ENCODE measurements at places on chromosomes 1 and 21. TPM values are rescaled to one million over a fixed set of nuclear protein-coding genes. Genes with fewer than 3 reads are reported as not detected.

IQCC gene
- 4.7 TPM for total RNA-seq

DNA sequence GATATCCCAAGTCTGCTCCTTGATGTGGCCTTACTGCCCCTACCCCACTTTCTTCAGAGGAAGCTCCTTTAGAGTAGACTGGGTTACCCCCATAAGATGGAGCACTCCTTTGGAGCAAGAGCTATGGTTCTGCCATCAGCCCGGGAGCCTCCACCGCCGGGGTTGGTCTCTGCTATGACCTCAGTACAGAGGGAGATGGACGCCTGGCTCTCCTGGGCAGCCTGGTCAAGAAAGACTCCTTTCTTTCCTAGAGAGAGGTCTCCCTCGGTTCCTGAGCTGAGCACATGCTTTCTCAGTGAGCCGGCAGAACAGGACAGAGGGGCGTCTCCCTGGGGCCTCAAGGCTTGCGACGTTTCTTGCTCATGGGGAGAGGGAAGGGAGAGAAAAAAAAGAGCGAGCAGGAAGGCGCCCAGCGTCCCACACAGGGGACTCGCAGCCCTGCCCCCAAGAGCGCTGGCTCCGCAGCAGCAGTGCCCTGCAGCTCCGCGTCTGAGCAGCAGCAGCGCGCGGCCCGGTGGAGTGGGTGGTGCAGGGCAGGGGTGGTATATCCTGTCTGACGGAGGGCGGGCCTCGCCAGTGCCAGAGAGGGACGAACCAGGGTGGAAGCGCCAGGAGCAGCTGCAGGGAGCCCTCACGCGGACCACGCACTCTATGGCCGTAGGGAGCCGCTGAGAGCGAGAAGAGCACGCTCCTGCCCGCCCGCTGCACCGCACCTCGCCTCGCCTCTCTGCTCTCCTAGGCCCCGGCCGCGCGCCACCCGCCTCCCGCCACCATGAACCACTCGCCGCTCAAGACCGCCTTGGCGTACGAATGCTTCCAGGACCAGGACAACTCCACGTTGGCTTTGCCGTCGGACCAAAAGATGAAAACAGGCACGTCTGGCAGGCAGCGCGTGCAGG, at the start of gene PKP1:
Gene PKP1 (plus strand): TSS at position 576 of the 899 bp plus-strand sequence. CDS start 197 bp downstream, at position 773.
- H3K27ac ChIP-seq = no peak within 1 kb of the TSS
- H3K36me3 ChIP-seq = no peaks in the 10 kb centered on the region
- no peak for DNase-seq

DNA sequence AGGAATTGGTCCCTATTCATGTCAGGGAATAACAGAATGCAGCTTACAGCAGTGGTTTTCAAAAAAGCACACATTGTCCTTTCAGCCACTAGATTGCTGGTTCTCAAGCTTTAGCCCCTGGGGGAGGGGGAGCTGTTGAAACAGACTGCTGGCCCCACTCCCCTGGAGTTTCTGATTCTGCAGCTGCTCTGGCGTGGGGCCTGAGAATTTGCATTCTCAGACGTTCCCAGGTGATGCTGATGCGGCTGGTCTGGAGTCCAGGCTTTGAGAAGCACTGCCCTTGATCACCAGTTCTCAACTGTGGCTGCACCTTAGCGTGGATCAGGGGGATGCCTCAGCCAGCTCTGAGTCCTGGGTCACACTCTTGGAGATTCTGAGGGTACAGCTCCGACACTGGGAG, 62.7 kb upstream of the LAPTM5 start:
- H3K27ac ChIP-seq = no peak overlapping the region
- DNase-seq = no peak
- peaks cover 15% of the 10 kb centered on the region for H3K27me3 ChIP-seq
- peaks cover 17% of the 10 kb centered on the region for H3K4me1 ChIP-seq
- H3K36me3 ChIP-seq = no peaks in the 10 kb centered on the region
- no peak overlapping the region for H3K4me3 ChIP-seq

- no peaks in the 10 kb centered on the region for H3K27me3 ChIP-seq
- peaks cover 29% of the 10 kb centered on the region for H3K36me3 ChIP-seq
- DNase-seq = no peak
- H3K27ac ChIP-seq = no peak overlapping the region
- H3K4me1 ChIP-seq = peaks cover 36% of the 10 kb centered on the region
- H3K4me3 ChIP-seq = peak overlapping the region; percentile 95
Observed at GRCh38 chr1:204409123-204409522, 2.5 kb downstream of the PPP1R15B start.

GRCh38 chr21:18294100-18294499, 49.5 kb downstream of the CHODL start:
- H3K27ac ChIP-seq = no peak overlapping the region
- no peaks in the 10 kb centered on the region for H3K4me1 ChIP-seq
- no peaks in the 10 kb centered on the region for H3K27me3 ChIP-seq
- no peaks in the 10 kb centered on the region for H3K36me3 ChIP-seq
- no peak overlapping the region for H3K4me3 ChIP-seq

OR2T29 gene
- not detected for total RNA-seq

- H3K36me3 ChIP-seq = no peaks in the 10 kb centered on the region
- DNase-seq = no peak
- peaks cover 11% of the 10 kb centered on the region for H3K27me3 ChIP-seq
- no peak overlapping the region for H3K27ac ChIP-seq
- H3K4me1 ChIP-seq = no peaks in the 10 kb centered on the region
Observed at GRCh38 chr1:183363972-183364371, 54.2 kb downstream of the NMNAT2 start.

DNA sequence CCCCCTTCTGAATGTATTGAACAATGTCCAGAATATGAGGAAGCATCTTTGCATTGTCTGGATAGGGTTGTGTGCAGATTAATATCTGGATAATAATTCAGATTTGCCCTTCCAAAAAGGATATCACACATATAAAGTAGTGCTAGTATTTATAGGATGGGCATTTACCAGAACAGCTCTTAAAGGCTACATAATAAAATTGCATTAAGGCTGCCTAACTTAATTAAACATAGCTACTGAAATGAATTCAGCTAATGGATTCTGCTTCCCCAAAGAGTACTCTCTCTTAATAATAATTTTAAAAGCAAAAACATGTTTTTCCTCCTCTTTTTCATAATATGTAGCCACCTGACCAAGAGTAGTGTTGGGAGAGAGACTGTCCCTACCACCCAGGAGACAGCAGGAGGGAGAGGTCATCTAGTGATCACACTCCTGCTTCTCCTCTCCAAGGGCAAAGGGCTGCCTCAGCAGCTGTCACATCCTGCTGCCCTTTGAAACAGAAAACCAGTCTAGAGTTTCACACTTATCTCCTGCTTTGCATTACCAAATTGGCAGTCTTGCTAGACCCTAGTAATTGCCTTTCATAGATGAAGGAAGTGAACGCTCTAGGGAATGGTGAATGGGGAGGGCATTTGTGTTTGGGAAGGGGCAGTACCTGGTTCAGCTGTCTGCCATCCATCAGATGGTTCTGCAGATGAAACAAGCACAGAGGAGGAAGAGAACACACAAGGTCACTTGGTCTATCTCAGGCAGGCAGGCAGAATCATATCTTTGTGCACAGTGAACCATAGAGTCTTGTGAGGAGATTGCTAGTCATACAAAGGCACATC, 29.3 kb upstream of the DDAH1 start:
- H3K4me1 ChIP-seq = peaks cover 5% of the 10 kb centered on the region
- no peak overlapping the region for H3K4me3 ChIP-seq
- no peaks in the 10 kb centered on the region for H3K36me3 ChIP-seq
- DNase-seq = no peak

GRCh38 chr1:187264995-187265602, 436.4 kb downstream of the PLA2G4A start:
- H3K36me3 ChIP-seq = no peaks in the 10 kb centered on the region
- DNase-seq = peak; percentile 50
- peaks cover 14% of the 10 kb centered on the region for H3K4me1 ChIP-seq
